ENCODE measurements at places on chromosomes 11 and 22.
A peak's percentile ranks its signal among the peaks of the same experiment; 100 is the strongest.

- no peak for DNase-seq
These were observed 2.8 kb downstream of the EHBP1L1 start for GRCh38 chr11:65578667-65579066.

DNA sequence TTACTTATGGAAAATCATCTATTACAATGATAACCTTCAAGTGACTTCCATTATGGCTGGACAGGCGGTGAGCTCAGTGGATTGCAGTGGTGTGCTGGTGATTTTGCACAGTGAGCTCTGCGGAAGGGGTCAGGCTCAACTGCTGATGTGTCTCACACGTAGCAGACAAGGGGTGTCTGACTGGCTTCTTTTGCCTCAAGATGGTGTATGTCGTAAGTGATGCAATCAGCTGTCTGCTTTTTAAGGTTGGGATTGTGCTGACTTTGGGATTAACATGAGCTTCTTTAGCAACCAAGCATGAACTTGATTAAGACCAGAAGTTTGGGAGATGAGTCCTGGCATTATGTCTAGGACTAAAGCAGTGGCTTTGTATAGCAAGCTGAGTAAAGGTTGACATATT, 49.5 kb downstream of the POLD3 start:
- no peak for DNase-seq

DNA sequence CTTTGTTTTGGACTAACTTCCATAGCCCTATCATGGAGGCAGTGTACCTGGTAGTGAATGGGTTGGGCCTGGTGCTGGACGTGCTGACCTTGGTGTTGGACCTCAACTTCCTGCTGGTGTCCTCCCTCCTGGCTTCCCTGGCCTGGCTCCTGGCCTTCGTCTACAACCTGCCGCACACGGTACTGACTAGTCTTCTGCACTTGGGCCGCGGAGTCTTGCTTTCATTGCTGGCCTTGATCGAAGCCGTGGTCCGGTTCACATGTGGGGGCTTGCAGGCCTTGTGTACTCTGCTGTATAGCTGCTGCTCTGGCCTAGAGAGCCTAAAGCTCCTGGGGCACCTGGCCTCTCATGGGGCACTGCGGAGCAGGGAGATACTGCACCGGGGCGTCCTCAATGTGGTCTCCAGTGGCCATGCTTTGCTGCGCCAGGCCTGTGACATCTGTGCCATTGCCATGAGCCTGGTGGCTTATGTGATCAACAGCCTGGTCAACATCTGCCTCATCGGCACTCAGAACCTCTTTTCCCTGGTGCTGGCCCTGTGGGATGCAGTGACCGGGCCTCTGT, 846 bp downstream of the RNF26 start:
- DNase-seq: no peak

GRCh38 chr22:32684148-32684821, 117.2 kb upstream of the TIMP3 start:
- no peak for DNase-seq

- DNase-seq: no peak
These were observed 35.0 kb upstream of the ATXN10 start for GRCh38 chr22:45636683-45637082.

GRCh38 chr22:39359659-39360195, 9.9 kb downstream of the SYNGR1 start:
- no peak for DNase-seq

DNA sequence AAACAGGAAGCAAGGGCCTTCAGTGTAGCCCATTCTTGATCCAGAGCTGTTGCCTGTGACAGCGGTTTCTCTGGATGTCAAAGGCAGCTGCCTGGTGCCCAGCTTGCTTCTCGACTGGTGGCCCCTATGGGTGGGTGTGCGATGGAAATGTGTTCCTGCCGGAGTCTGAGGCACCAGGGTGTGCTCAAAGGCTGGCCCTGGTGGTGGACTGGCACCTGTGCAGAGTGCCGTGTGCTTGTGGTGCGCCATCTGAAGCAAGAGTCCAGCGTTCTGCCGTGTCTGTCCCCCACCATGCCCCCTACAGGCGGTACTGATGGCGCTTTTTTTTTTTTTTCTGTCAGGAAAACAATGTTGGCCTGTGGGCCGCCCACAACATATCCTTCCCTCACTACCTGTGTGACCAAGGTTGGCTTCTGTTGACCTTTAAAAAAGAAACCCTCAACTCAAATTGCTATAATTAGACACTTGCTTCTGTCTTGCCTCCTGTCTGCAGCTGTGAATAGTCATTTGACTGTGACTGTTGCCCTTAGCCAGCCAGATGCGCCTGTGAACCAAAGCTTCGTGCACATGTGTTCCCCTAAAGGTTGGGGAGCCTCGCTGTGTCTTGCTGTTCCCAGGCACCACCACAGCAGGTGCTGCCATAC, 4.7 kb upstream of the RANBP1 start:
- peak; percentile 60 for DNase-seq

- no peak for DNase-seq
These were observed 492.6 kb downstream of the MIAT start for GRCh38 chr22:27149921-27150543.

- DNase-seq: no peak
These were observed 113.5 kb upstream of the GUCY1A2 start for GRCh38 chr11:107131756-107132155.

DNA sequence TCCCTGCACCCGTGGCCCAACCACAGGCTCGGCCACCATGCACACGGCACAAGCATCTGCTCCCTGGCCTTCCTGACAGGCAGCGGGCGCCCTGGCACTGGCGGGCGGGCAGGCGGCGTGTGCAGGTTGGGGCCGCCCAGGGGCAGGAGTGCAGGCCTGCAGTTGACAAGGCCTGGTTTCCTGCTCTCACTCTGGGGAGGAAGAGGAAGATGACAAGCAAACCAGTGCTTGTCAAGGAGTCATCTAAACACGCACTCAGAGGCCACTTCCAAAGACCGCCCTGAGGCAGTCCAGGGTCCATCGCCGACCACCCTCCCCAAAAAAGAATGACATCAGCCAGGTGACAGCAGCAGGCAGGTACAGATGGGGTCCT, 65.3 kb upstream of the LINC01488 start:
- DNase-seq: no peak

DNA sequence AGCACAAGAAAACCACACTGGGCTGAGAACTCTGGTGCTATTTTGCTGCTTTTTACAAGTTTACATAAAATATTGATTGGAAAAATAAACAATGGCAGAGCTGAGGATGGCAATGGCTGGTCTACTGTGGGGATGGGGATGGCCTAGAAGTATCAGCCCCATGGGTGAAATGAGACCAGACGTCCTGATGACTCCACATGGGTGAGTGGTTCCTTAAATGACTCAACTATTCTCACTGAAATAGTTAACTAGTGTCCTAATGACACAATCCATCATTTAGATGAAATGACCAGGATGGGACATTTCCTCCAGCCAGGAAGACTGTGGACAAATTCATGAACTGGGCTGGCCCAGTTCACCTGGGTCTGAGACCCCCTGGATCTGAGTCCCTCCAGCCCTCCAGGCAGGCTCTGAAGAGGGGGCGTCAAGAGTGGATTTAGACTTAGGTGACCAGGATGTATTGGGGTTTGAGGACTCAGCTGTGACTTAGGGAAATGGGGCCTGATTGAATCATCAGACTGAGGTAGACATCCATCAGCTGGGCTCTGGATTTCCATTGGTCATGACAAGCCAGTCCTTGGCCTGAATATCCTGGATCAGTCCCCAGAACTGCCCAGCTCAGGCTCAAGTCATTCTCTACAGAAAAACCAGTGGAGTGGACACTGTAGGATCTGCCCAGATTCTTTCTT, 98.2 kb upstream of the IGLL5 start:
- no peak for DNase-seq

GRCh38 chr11:34359548-34359891, 1.7 kb upstream of the ABTB2 start:
- no peak for DNase-seq

- DNase-seq: no peak
These were observed 101.6 kb downstream of the CHST1 start for GRCh38 chr11:45563810-45564209.

- DNase-seq: no peak
These were observed 15.4 kb downstream of the CCDC34 start for GRCh38 chr11:27347359-27348339.

- no peak for DNase-seq
These were observed 3.7 kb upstream of the MIEF1 start for GRCh38 chr22:39498368-39498767.

DNA sequence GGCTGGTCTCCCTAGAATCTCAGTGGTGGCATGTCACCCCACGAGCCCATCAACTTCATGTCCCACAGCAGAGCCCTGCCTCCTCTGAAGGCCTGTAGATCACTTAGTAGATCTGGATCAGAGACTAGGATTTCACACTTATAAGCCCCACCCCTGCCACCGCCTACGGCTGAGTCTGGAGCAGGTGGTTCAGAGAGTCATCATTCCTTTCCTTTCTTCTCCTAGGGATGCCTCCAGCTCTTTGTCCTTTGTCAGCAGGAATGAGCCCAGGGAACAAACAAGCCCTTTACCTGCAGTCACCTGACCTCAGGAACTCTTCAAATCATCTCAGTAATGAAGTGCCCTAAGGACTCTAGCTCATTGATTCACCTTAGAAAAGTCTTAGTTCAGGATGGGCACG, 37.8 kb downstream of the SCGB1A1 start:
- DNase-seq: no peak

DNA sequence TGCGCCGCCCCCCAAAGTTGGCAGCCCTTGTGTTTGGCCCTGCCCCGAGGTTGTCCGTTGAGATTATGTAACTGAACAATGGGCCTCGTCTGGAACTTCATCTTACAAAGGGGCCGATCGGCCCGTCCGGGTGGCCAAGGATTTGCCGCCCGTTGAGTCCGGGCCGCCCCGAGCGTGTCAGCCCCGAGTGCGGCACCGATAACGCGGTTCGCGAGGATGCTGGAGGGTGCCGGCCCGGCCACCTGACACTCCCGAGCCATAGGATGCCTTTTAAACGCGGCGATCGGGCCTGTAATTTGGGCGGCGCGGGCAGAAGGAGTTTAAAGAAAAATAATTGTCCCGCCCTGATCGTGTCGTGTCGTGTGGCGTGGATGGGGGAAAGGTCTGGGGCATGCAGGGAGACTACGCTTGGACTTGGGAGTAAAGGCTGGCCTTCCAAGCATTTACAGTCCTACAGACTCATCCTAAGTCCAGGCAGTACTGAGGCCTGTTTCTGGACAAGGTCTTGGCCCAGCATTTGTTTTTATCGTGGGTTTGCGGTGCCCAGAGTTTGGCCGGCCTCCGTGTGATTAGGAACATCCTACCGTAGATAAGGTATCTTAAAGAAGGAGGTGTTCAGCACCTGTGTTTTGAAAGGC, 1.3 kb downstream of the WEE1 start:
- peak; percentile 42 for DNase-seq

DNA sequence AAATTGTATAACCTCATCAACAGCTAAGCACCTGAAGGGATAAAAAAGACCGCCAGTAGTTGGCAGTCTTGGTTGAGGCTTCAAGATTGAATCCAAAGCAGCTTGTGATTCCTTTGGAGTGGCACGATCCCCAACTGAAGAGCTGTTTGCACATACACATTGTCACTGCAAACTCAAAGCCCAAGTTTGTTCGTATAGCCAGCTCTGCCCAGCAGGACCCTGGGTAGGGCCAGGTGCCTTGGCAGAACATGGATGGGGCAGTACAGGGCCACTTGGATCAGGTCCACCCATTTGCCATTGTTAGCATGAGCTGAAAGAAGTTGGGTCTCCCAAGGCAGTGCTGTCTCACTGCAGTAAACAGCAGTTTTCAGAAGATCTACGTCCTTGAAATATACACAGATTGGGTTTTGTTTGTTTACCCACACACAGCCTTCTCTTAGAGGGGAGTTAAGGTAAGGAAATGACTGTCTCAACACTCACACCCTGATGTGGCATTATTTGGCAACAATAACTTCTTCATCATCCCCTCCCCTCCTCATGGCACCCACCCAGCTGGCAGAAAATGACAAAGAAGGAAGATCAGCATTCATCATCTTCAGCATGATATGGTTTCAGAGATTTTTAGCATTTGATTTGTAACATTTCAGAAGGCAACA, 132.9 kb downstream of the COMMD9 start:
- DNase-seq: no peak

DNA sequence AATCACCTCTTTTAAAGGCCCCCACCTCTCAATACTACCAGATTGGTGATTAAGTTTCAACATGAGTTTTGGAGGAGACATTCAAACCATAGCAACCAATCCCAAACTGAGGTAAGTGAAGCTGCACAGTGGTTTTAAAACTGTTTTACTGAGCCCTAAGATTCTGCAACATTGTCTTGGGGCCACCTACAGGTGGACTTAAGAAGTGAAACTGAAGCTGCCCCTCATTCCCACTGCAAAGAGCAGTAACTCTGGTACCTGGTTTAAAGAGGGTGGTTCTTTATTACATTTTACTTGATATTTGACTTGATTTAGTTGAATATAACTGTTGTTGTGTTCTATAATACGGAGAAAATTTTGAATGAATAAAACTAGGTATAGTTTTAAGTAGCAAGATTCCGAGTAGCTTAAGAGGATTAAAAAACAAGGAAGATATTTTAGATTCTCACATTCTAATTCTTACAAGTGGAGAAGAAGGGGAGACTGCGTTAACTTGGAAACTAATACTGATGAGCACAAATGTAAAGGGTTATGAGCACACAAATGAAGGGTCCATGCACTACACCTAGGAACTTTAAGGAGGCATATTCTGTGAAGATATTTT, 26.7 kb downstream of the SYT9 start:
- DNase-seq: peak; percentile 6

DNA sequence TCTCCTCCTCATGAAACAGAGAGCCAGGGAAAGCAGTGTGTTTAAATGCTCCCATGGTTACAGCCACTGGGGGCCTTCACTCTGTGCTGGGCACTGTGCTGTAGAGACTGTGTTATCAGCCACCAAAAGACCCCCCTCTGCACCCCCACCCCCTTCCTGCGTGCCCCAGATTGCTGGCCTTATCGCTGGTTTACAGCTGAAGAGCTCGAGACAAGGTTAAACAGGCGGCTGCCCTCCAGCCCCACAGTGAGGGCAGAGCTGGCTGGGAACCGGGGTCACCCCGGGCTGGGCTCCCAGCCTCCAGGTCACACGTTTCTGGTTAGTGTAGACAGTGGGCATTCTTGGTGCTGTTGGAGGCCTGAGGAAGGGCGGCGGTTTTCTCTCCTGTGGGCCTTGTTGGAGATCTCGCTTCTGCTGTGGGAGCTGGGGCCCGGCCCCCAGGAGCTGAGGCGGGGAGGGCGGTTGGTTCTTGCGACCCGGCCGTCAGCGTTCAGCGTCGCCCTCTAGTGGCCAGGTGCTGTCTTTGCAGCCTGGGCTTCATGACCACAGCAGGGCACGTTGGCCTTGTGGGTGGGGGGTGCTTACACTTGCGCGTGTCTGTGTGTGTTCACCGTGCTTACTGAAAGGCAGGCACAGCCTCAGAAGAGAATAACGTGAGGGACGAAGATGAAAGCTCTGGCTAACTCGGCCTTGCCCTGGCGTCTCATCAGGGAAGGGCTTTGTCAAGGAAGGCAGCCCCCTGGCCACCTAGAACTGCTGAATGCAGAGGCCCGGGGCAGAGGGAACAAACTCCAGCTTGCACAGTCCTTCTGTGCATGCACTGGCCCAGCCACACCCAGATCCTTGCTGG, 40.8 kb downstream of the TBC1D22A start:
- DNase-seq: peak; percentile 79

DNA sequence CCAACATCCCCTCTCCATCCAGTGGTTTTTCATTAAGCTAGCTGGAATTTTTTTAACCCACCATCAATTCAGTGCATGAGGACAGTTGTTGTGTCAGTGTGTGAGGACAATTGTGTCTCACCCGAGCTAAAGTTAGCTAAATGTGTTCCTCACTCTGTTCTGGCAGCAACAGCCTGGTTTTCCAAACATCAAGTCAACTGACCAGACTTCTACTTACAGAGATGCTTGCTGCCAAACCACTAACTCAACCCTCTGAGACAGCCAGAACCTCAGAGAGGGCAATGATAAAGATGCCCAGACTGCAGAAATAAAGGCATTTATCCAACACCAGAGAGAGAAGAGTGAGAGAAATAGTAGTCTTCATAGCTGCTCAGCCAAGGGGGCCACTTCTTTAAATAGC, 6.7 kb downstream of the PAMR1 start:
- DNase-seq: no peak

Data from activated CD4-positive, alpha-beta T cell treated with anti-CD3 and anti-CD28 coated beads for 48 hours (primary cell).